Karpas-422 (cell line): ENCODE measurements at places on chromosomes 7 and 10.

DNA sequence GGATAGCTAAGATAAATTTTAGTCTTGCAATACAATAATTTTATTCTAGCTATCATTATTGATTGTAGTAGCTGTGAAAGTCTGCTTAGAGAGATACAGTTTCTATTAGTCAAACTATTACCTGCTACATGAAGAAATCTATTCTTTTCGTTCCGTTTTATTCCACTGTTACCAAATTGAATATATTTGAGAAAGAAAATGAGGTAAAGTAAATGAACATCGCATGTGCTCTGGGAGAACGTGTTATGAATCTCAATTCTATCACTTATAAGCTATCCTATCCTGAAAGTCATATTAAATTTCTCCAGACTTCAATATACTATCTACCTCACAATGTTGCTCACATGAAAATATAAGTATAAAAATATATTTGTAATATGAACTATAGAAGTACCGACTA, 21.3 kb downstream of the GRM3 start:
- no peak for DNase-seq

- no peak for DNase-seq
Observed at GRCh38 chr10:97518301-97519043, 19.7 kb downstream of the UBTD1 start.

- DNase-seq = no peak
Observed at GRCh38 chr7:107430057-107430456, 39.8 kb upstream of the GPR22 start.

DNA sequence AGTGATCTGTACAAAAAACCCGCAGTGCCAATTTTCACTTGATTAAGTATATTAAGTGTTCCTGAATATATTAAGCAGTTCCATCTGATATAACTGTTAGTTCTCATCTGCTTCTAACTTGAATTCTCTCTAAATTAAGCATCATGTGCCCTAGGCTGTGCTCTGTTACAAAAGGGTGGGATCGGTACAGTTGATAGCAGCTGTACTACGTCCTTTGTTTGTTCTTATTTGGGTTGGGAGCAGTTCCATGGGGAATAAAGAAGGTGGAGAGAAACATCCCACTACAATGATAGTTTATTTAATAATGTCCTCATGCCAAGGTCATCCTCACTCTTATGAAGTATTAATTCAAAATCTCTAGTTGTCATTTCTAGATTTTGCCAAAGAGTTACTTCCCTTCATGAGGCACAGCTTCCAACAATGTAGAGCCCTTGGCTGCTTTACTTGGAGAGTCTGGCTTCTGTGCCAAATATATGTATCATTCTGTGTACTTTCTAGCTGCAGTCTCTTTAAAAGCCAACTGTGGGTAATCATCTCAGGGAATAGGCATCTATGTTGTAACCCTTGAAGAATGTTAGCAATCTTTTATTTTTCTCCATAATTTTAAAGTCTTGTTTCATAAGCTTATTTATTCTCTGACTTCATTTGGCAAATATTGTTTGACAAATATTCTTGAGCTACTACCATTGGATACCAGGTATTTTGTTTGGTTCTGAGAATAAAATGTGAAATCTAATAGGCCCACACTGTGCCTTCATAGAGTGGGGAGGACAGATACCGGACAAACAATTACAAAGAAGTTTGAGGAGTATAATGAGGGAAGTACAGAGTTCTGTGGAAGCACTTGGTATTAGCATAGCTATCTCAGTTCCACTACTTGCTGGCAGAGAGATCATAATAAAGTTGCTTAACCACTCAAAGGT, 22.4 kb upstream of the AHR start:
- no peak for DNase-seq

- DNase-seq = no peak
Observed at GRCh38 chr7:134660242-134660785, 13.7 kb downstream of the BPGM start.

GRCh38 chr7:70416347-70416985, 715.5 kb upstream of the GALNT17 start:
- peak; percentile 94 for DNase-seq

GRCh38 chr10:115866691-115867090, 406.3 kb downstream of the GFRA1 start:
- DNase-seq = no peak

DNA sequence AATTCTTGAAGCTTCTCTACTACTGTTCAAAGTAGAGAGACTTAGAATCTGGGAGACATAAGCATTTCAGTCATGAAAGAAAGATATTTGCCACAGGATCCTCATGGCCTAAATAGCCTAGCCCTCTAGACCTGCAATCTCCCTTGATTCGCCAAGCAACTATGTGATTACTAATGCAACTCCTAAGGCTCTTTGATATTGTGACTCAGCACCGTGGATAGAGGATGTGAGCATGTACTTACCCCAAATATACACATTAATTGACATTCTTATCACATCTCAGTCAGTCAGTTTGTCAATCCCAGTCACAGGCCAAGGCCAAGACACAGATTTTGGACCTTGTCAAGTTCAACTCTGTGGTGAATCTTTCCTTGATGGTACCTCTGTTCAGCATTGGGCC, 42.6 kb downstream of the GPR37 start:
- DNase-seq = no peak

DNA sequence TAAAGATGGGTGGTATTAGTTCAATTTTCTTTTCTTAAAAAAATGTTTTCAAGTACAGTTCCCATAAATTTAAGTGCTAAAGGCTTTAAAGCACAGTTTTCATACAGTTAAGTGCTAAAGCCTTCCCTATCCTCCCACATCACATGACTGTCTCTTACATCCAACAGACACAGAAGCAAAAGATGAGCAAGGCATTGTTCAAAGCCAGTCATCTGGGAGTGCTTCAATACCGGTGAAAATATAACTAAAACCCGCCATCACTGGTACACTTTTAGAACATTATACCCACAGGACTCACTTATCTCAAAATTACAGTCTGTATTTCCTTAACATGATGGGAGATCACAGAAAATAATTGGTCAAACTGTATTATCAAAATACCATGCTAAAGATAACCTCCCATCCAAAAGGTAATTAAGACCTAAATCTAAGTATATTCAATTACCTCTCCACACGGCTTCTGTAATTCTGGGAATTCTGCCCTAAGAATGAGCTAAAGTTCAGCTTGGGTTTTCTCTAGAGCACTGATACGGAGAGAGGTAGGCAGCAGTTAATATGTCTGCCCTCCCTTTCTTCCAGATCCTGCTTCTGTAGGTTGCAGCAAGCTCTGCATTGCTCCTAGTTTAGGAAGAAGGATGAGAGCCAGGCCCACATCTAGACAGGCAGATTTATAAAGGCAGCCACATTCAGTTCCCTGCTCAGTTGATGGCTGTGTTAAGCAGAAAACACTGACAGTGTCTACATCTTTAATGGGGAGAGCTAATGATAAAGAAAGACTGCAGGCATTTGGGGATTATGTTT, 474.8 kb upstream of the PFKP start:
- no peak for DNase-seq

- no peak for DNase-seq
Observed at GRCh38 chr7:24779283-24779655, 22.0 kb upstream of the GSDME start.

- peak; percentile 57 for DNase-seq
Observed at GRCh38 chr10:73501651-73502050, 5.8 kb upstream of the PPP3CB start.

- DNase-seq = no peak
Observed at GRCh38 chr7:139771001-139771956, 6.5 kb downstream of the HIPK2 start.

GRCh38 chr10:44827431-44828006, 83.6 kb upstream of the TMEM72 start:
- DNase-seq = no peak

DNA sequence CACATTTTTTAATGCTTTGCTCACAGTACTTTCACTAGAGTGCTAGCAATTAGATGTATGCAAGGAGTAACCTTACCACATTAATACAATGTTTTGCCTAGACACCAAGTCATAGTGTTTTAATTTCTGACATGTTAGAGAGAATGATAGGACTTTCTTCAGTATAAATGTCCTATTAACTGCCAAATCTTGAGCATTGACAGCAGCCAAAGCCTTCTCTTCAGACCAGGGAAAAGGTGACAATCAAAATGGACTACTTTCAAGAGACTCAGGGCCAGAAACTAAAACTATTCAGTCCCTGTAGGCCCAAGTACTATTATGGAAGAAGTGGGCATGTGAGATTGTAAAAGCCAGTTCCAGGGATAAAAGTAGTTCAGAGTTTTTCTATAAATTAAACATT, 201.4 kb upstream of the PCDH15 start:
- no peak for DNase-seq

- DNase-seq = no peak
Observed at GRCh38 chr7:141691961-141692360, 10.0 kb downstream of the DENND11 start.

GRCh38 chr10:69506487-69506833, 55.2 kb downstream of the TSPAN15 start:
- peak; percentile 1 for DNase-seq

DNA sequence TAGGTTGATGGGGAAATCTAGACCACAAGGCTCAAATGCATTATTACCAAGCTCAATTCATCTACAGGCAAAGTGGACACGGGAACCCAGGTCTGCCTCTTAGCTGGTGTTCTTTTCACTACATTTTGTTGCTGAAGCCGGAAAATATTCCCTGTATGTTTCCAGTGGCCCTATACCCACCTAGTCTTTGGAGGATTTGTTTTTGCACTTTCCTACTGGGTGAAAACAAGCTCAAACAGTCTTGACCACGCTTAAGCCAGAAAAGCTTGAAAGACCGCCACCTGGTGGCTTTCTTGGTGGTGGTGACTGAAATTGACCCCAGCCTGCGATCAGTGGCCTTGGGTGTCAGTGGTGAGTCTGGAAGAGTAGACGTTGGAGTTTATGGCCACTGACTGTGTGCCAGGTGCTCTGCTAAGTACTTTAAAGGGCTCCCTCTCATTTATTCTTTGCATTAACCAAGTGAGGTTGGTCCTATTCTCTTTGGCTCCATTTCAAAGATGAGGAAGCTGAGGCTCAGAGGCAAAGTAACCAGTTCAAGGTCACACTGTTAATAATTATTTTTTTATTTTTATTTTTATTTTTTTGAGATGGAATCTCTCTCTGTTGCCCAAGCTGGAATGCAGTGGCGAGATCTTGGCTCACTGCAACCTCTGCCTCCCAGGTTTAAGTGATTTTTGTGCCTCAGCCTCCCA, 11.1 kb upstream of the CRTAC1 start:
- DNase-seq = peak; percentile 73

- DNase-seq = no peak
Observed at GRCh38 chr10:47334466-47335295, 12.4 kb downstream of the GDF2 start.

DNA sequence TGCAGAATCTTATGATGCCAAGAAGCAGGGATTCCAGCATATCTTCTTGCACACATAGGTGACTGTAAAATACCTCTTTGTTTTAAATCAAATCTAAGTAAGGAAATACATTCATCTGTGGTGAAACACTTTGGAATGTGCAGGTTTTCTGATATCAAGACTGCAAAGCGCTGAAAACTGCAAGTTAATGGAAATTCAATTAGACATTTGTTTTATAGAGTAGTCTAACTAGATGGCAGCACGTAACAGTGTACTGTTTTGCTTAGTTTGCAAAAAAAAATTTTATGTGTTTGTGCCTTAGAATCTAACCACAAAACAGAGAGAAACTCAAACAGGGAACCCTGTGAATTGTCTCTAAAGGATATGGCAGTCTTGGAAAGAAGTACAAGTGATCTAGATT, 259.2 kb downstream of the HDAC9 start:
- DNase-seq = no peak

DNA sequence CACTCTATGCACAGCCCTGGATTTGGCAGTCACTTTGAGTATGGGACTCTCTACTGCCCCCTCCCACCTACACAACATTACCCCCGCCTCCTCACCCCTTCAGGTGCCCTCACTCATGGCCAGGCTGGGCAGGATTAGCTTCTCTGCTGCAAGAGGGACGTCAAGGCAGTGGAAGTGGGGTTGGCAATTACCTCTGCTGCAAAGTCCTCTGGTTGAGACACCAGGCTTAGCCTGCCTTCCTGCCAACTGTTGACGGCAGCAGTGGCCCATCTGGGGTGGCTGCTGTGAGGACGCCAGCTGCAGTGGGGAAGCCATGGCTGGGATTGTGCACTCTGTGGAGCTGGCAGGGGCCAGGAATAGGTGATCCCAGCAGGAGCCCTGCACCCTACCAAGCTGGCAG, 26.7 kb downstream of the SVIL start:
- DNase-seq = no peak

DNA sequence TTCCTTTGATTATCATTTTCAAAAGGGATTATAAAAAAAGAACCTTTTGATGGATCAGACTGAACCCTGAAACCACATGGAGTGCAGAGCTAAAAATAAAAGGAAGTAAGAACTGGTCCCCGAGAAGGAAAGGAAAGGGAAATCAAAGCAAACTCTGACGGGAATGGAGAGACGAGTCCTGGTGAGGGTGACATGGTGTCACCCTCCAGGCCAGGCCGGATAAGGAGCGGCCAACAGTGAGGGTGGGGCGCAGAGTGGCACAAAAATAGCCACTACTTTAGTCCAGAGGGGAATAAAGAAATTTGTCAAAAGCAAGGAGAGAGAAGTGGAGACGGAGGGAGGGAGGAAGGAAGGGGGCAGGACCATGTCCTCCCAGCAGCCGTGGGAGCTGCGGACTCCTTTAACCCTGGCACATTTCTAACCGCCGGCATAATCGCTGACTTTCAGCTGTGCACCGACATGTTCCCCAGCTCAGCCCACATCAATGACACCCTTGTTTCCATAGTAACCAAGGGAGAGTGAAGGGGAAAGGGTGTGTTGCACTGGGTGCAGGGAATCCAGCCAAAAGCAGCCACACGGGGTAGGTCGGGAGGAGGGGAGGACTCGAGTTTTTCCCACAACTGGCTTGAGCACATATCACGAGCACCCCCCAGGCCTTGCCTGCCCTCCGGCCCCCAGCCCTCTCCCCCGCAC, 29.7 kb downstream of the TRIM8 start:
- DNase-seq = no peak

GRCh38 chr7:147304376-147304775, 1187.8 kb downstream of the CNTNAP2 start:
- DNase-seq = no peak
